ENCODE measurements at places on chromosomes 16 and 17. TPM values are rescaled to one million over a fixed set of nuclear protein-coding genes. Genes with fewer than 3 reads are reported as not detected.

The USH1G gene
- 0.07 TPM for total RNA-seq

The MT1A gene
- 17.8 TPM for total RNA-seq

The SSTR5 gene
- total RNA-seq, result 0.25 TPM

The ADAT1 gene
- 36.9 TPM for total RNA-seq

The SLFN14 gene
- total RNA-seq, result not detected

All from A549 treated with RU486 at 1 μM for 4 hours (cell line).